ENCODE measurements at places on chromosomes 4 and X.

DNA sequence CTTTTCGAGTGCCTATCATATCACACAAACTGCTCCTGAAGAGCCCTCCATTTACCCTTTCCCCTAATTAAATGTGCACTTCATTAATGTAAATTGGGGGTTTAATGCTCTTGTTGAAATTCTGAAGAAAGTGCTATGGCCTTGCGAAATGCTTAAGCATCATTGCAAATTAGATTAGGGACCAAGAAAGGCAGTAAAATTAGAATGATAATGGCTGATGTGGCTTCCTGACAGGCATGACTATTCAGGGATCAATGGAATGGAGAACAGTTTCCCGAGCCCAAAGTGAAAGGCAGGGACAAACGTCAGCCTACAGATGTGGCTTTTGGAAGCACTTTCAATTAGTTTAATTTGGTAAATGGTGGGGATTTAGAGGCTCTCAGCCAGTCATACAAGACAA lies 120.1 kb downstream of the NKX6-1 start:
- DNase-seq = no peak

- DNase-seq = no peak
These were observed 144.1 kb downstream of the PACRGL start for GRCh38 chr4:20844311-20844710.

- no peak for DNase-seq
These were observed 129.1 kb downstream of the SHROOM4 start for GRCh38 chrX:50684871-50685270.

GRCh38 chr4:36256398-36256891 lies 12.1 kb upstream of the ARAP2 start:
- no peak for DNase-seq

- no peak for DNase-seq
These were observed 27.0 kb upstream of the GPR78 start for GRCh38 chr4:8553216-8553615.

GRCh38 chrX:93354651-93355050 lies 318.7 kb downstream of the NAP1L3 start:
- no peak for DNase-seq

DNA sequence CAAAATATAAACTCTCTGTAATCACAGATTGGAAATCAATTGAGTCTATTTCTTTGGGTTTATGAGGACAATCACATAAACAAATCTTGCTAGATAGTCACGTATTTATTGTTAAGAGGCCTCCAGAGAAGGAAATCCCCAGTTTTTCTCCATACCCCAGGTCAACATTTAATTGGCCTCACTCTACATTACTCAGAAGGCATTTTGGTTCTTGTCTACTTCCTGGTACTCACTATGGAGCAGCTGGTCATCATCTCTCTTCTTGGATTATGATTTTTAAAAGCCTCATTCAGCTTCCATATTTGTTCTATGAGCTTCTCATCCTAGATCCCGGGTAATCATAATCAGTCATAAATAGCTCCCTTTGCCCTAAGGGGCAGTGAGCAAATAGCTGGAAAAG lies 81.6 kb upstream of the LNX1 start:
- DNase-seq = no peak

- no peak for DNase-seq
These were observed 28.0 kb downstream of the SLC10A6 start for GRCh38 chr4:86821151-86821550.

GRCh38 chr4:8385611-8386010 lies 54.9 kb downstream of the ACOX3 start:
- DNase-seq = no peak
